ENCODE measurements at places on chromosomes 11 and 22. TPM values are rescaled to one million over a fixed set of nuclear protein-coding genes. Genes with fewer than 3 reads are reported as not detected.

DNA sequence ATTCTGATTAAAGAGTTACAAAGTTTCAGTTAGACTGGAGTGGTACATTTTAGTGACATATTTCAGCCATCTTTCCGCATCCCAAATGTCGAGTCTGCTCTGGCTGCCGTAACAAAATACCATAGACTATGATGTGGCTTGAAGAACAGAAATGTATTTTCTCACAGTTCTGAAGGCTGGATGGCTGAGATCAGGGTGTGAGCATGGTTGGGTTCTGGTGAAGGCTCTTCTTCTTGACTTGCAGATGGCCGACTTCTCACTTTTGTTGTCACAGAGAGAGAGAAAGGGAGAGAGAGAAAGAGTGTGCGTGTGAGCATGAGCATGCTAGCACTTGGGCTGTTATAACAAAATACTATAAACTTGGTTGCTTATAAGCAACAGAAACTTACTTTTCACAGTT lies 335.4 kb upstream of the RAG2 start:
- no peak for DNase-seq

DNA sequence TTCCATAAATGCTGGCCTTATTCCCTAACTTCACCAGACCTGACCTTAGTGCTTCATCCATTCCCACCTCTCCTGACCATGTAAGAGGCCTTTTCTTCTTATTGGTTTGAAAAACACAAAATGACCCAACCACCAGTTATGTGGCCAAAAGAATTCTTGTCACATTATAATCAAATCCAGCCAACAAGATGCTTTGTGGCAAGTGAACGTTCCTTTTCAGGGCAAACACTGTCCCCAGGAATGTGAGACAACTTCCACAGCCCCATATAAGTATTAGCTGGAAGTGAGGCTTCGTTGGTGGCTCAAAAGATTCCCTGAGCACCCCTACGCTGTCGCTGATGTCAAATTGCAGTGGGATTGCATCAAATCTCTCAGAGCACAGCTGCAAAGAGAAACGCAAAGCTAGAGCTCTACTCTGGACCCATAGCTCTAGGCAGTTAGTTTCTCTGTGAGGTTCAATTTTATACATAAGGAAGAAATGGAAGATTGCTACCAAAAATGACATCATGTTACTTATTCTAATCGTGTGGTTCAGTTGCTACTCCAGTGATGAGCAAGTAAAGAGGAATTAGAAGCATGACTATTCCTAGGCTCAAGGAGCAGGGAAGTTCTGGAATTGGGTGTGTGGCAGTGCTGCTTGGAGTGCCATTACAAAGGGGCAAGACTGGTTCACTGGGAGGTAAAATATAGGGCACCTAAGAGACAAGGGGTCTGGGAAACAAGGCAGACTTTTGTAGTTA lies 26.1 kb downstream of the GLYATL1 start:
- DNase-seq, result no peak

GRCh38 chr22:37137903-37138665 lies 11.6 kb downstream of the IL2RB start:
- DNase-seq, result no peak

DNA sequence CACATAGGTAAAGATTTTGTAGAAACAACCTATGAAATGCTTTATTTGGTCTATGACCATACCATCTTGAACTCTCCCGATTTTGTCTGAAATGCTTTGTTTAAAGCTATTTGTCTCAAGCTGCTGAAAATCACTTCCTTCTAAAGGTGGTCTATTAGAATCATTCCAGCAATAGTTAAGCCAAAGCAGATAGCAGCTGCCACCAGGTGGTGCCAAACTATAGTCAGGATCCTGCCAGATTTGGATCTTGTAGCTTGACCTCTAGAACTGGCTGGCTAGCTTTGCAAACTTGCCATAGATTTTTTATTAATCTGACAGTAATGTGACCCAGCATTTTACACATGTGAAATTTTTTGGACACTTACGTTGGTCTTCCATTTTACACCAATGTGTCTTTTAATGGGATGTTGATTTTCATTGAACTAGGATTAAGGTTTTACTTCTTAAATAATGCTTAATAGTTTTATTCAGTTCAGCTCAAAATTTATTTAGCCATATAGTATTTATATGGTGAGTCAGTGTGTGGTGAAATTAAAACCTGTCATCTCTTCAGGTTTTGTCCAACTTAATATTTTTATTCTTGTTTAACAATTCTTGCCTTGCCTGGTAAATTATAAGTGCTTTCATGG lies 19.7 kb downstream of the CTR9 start:
- peak; percentile 51 for DNase-seq

DNA sequence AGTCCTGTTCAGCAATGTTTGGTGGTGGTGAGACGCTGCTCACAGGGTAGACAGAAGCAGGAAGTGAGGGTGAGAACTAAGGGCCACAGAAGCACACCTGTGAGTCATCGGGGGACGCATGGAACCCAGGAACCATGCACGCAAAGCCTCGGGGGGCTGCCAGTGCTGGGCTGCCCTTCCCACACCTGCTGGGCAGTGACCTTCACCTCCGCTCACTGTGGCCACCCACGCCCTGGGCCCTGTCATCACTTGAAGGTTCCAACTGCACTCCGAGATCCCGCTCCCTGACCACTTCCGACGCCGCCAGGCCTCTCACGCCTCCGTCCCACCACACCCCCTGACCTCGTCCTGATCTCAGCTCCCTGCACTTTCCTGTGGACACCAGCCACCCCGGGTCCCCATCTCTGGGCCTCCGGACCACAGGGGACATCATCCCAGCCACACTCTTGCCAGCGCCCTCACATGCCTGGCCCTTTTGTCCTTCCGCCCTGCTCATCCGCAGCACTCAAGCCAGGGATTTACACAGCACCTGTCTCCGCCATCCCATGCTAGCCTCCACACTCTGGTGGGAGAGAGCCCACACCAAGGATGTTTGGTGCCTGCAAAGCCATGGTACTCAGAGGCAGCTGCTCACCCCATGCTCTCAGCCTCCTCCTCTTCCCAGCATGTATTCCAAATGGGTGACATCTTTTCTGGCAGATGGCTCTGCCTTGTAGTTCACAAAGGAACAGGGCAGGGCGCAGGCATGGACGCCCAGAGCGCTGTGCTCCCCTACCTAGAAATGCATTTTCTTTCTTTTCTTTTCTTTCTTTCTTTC lies 23.1 kb upstream of the ATXN10 start:
- no peak for DNase-seq

DNA sequence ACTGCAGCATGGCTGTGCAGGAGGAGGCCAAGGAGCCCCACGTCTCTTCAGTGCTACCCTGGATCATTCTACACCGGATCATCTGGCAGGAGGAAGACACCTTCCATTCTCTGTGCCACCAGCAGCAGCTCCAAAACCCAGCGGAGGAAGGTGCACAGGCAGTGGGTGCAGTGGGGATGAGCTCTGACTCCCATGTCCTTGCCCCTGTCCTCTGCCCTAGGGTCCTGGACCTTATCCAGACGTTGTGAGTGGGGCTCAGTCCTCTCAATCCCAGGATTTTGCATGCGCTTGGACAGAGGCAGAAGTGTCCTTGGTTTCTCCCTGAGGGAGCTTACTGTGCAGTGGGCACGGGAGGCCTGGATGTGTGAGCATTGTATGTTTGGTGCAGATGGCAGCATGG lies 61.3 kb downstream of the CABIN1 start:
- no peak for DNase-seq

The DMC1 gene
- 20.4 TPM for total RNA-seq

DNA sequence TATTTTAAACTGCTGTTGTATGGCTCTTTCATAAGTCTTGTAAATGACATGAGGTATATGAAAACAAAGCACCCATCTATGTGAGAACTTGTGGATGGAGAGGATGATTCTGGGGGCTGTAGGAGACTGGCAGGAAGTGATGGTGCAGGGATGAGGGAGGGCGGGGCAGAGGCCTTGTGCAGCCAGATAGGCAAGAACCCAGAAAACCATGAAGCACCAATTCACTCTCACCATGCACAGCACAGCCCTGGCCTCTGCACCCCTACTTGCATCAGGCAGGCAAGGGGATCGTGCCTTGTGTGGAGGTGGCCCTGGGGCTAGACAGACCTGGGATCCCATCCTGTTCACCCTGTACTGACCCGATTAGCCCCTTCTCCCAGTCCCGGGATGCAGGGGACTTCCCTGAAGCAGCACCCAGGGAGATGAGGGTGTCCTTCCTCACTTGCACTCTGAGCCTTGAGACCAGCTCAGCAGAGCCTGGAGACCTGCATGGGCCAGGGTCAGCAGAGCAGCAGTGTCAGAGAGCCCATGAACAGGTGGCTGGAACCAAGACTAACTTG lies 85.5 kb downstream of the MORC2 start:
- DNase-seq, result no peak

The OR9Q2 gene
- total RNA-seq, result not detected

DNA sequence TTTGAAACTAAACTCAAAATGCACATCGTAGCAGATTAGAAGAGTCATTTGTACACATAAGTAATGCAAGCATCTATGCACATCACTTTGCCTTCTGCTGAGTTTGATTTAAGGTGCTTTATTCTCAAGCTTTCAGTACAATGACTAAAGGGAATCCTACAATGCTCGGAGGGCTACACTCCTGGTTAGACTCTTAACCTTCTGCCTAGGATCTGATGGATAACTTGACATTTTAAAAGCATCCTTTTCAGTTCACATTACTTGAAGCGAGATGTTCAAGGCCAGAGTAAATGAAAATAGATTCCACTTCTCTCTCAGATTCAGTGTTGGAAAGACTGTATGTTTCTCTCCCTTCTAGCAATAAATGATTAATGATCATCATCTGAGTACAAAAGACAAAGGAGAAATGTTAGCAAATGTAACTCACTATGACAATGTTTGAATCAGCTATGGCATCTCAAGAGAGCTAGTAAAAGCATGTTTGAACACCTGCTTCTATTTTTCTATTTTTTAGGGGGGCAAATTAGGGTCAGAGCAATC lies 259.2 kb upstream of the ANO3 start:
- no peak for DNase-seq

DNA sequence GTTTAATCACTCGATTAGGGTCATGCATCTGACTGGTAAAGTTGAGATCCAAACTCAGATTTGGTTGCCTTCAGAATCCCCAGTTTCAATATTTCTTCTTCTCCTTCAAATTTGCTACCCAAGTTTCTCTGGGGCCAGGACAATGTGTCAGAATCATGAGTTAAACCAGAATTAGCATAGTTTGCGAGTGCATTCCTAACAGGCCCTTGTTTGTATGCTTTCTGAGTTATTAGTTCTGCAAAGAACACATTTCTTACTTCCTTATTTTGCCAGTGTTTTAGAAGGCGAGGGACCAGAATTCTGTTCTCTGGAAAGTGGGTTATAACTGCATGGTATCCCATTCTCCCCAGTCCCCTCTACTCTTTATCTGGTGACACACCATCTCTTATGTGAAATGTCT lies 112.0 kb downstream of the ARL14EP start:
- no peak for DNase-seq

The CD3E gene
- not detected for total RNA-seq

GRCh38 chr11:131468565-131468964 lies 98.2 kb downstream of the NTM start:
- no peak for DNase-seq

DNA sequence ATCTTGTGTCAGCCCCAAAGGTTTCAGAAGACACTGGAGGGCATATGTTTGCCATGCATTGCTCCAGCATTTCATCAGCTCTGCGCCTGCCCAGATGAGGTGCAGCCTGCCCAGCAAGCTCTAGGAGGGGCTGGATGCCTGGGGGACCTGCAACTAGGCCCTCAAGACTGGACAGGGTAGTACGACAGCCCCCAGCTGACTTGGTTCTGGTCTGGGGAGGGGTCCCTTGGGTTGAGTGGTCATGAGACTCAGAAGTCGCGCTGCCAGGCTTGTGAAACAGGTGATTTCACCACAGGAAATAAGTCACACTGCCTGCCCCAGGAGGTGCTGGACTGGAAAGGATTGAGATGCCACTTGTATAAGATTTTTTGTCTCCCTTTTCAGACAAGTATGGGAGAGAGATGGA lies 23.4 kb downstream of the TPBGL start:
- DNase-seq, result no peak

DNA sequence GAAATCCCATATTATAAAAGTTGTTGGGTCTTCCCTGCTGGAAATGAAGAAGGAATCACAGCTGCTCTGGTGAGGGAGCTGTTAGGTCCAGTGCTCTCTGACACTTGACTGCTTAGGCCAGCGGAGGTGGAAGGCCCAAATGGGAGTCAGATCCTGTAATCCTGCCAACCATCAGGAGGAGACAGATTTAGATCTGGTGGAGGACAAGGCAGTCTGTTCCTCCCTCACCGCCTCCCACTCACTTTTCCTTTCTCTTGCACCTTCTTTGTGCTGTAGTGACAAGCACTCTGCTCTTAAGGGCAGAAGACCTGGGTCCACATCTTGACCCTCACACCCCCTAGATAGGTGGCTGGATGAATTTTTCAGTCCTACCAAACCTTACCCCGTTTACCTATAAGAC lies 59.7 kb upstream of the CHST1 start:
- DNase-seq, result no peak

The VPREB3 gene
- not detected for total RNA-seq

DNA sequence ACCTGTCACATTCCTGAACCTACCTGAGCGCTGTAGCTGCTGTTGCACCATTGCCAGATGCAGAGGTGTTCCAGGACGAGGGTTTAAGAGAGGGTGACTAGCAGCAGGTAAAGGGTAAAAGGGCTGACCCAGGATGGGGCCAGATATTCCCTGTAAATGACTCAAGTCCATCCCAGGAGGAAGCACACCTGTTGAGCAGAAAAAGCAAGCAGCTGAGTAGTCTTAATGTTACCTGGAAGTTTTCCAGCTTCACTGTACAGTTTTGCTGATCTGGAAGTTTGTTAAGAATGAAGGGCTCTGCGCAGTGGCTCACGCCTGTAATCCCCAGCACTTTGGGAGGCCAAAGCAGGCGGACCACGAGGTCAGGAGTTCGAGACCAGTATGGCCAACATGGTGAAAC lies 41.3 kb downstream of the DRG1 start:
- DNase-seq, result no peak

The TSKU gene
- 53.3 TPM for total RNA-seq

DNA sequence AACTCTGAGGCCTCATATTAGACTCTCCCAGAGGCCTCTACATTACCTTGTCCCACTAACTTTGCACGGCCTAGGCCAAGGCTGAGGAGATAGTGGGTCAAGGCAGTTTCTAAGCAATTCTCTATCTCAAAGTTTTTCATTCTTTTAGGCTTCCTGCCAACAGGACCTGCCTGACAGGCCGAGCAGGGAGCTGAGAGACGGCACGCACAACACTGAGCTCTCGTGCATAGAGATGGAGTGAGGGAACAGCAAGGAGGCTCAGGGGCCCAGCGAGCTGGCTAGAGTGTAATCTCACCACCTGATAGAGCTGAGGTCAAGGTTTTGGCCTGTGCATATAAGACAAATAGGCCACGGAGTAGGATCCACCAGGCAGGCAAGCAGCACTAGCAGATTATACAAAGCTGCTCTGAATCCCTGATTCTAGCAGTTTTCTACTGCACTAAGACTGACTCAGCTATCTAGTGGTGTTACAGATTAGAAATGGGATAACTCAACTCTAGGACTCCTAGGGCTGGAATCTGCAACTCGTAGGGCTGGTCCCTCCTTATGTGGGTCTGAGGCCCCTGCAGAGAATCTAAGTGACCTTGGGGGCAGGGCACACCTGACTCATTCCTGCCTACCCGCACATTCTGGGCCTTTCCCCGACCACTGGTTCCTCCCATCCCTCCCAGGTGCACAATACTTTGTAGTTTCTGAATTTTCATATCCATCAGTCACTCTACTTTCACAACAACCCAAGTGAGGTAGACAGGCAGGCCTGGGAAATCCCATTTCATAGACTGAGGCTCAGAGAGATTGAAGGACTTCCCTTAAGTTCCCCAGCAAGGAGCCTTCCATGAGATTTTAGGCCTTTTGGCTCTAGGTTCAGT lies 1.7 kb downstream of the CYB5R2 start:
- DNase-seq, result peak; percentile 2

All from H7 (cell line).